ENCODE measurements at places on chromosomes 12 and 14. TPM values are rescaled to one million over a fixed set of nuclear protein-coding genes. Genes with fewer than 3 reads are reported as not detected.

GALNT9 gene
- total RNA-seq: not detected

TGM1 gene
- total RNA-seq: 0.77 TPM

SSPN gene
- total RNA-seq: 21.1 TPM

CLEC2A gene
- not detected for total RNA-seq
